Activated CD4-positive, alpha-beta T cell treated with anti-CD3 and anti-CD28 coated beads, Interleukin-2, amount 10 ng/mL, durations not matched to agents 24 days and 14 days (primary cell): ENCODE measurements at places on chromosomes 5 and 9. TPM values are rescaled to one million over a fixed set of nuclear protein-coding genes. Genes with fewer than 3 reads are reported as not detected.
A peak's percentile ranks its signal among the peaks of the same experiment; 100 is the strongest.

GRCh38 chr5:149220750-149221149 is 50.9 kb upstream of the AFAP1L1 start:
- no peak for DNase-seq

DNA sequence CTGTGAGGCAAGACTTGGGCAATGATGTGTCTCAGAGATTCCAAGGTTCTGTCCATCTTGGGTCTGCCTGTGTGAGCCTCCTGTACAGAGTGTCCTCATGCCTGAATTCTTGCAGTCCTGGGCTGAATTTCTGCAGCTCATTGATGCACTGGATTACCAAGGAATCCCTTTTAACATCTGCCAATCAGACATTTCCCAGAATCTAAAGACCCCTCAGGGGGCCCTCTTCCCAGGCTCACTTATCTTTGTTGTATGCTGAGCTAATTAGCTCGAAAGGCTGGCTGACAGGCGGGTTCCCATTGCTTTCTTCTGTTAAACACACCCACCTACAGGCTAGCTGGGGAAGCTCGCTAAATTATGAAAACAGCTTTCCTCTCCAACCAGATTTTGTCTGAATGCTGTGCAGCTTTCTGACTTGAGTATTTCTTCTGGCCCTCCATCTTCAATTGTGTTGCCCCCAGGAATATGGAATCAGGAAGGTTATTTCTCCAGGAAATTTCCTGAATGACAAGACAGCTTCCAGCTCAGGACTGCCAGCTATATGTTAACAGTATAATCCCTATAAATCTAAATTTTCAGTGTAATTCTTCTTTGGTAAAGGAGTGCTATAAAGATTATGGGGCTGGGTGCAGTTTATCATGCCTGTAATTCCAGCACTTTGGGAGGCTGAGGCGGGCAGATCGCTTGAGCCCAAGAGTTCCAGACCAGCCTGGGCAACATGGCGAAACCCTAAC is at the start of gene LIX1:
TSS of gene LIX1 (minus strand) at position 91 of the 734 bp plus-strand sequence. CDS start at position 56, 35 bp downstream.
- peak; percentile 78 for DNase-seq

- peak; percentile 53 for DNase-seq
Observed at GRCh38 chr5:88659529-88660263, 223.3 kb downstream of the MEF2C start.

- DNase-seq: no peak
Observed at GRCh38 chr5:18305288-18305924, 671.1 kb downstream of the TAF11L14 start.

- peak; percentile 83 for DNase-seq
Observed at GRCh38 chr9:35553670-35554543, 51.2 kb upstream of the TESK1 start.

The RNF183 gene
- 0.12 TPM in 1 of 2 replicates, not detected in the other for total RNA-seq

The PCDHB14 gene
- not detected in 2 replicates for total RNA-seq

The SIGMAR1 gene
- 117 and 128 TPM in 2 replicates for total RNA-seq

The RNF208 gene
- total RNA-seq: 12.8 and 15.2 TPM in 2 replicates

The PCDHGA2 gene
- total RNA-seq: 0.07 and 0.12 TPM in 2 replicates

The ANKS6 gene
- total RNA-seq: 13.4 and 13.6 TPM in 2 replicates
